ENCODE measurements at places on chromosomes 11 and 22. TPM values are rescaled to one million over a fixed set of nuclear protein-coding genes. Genes with fewer than 3 reads are reported as not detected.
A peak's percentile ranks its signal among the peaks of the same experiment; 100 is the strongest.

- H3K36me3 ChIP-seq, result no peaks in the 10 kb centered on the region
- no peaks in the 10 kb centered on the region for H3K27me3 ChIP-seq
- DNase-seq, result peak; percentile 50
- H3K4me1 ChIP-seq, result peaks cover 56% of the 10 kb centered on the region
- H3K27ac ChIP-seq, result peak overlapping the region; percentile 100
- peak overlapping the region; percentile 42 for H3K4me3 ChIP-seq
These were observed 789 bp upstream of the KDM2A start for GRCh38 chr11:67118181-67118766.

Gene HTR3A
- total RNA-seq, result not detected

Gene MAP6
- 6.4 TPM for total RNA-seq

DNA sequence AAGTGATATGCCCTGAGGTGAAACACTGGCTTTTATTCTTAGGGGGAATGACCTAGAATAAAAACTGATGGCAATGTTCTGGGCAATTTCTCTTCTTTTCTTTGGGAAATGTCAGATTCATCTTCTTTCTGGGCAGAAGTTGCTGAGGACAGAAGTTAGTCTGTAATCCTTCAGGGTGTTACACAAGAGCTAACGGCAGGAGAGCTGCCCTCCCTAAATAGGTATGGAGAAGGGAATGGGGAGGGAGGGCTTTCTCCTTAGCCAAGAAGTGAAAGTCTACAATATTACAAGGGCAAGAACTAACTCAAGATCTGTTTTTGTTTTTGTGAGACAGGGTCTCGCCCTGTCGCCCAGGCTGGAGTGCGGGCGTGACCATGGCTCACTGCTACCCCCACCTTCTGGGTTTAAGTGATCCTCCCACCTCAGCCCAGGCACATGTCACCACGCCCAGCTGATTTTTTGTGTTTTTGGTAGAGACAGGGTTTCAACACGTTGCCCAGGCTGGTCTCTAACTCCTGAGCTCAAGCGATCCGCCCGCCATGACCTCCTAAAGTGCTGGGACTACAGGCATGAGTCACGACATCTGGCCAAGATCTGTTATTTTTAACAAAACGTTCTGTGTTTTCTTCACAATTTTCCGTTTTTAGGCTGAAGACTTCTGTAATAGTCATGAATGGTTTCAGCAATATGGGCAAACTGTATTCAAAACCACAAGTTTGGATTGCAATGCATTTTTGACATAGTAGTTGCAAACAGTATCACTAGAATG, 7.2 kb downstream of the PIWIL4 start:
- H3K27me3 ChIP-seq, result no peaks in the 10 kb centered on the region
- H3K4me3 ChIP-seq, result no peak overlapping the region
- no peak for DNase-seq
- no peak overlapping the region for H3K27ac ChIP-seq
- H3K4me1 ChIP-seq, result no peaks in the 10 kb centered on the region
- H3K36me3 ChIP-seq, result no peaks in the 10 kb centered on the region

Gene CHADL
- 5.6 TPM for total RNA-seq

DNA sequence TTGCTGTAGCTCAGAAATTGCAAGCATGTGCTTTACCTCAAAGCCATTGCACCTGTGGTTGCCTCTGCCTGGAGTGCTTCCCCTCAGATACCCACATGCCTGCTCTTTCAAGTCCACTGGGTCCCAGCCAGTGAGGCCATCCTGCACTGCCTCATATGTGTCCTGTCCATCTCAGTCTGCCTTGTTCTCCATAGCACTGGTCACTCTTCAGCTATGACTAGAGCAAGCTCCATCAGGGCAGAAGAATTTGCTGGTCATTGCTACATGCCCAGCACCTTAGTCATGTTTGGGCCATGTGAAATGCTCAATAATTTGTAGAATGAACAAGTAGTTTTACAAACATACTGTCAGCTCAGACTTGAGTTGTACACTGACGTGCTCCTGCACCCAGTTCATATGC, 64.4 kb upstream of the HORMAD2 start:
- H3K4me1 ChIP-seq, result no peaks in the 10 kb centered on the region
- peaks cover 32% of the 10 kb centered on the region for H3K36me3 ChIP-seq
- H3K4me3 ChIP-seq, result no peak overlapping the region
- no peak for DNase-seq
- H3K27ac ChIP-seq, result no peak overlapping the region

GRCh38 chr22:49853981-49854831, 562 bp downstream of the ZBED4 start:
- peak; percentile 50 for DNase-seq
- peaks cover 15% of the 10 kb centered on the region for H3K27me3 ChIP-seq
- H3K36me3 ChIP-seq, result no peaks in the 10 kb centered on the region
- H3K27ac ChIP-seq, result peak overlapping the region; percentile 88
- peaks cover 39% of the 10 kb centered on the region for H3K4me1 ChIP-seq

DNA sequence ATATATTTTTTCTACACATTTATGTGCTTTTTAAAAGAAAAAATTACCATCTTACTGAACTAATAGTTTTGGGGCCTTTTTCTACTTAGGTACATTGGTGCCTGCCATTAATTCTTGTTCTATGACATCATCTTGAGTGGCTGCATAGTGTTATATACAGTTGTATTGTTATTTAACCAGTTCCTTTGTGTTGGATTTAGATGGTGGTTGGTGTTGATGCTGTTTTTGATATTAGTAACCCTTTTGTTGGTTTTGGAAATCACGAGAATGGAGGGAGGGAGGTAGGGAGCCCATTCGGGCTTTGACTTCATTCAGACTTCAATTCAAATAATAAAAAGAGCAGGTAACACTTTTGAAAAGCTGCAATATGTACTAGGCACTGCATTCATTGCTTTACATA, 15.4 kb upstream of the C11orf96 start:
- H3K36me3 ChIP-seq, result no peaks in the 10 kb centered on the region
- peak overlapping the region; percentile 90 for H3K27ac ChIP-seq
- no peaks in the 10 kb centered on the region for H3K4me1 ChIP-seq
- H3K4me3 ChIP-seq, result no peak overlapping the region
- DNase-seq, result no peak
- no peaks in the 10 kb centered on the region for H3K27me3 ChIP-seq

GRCh38 chr22:39292561-39293074, 26.8 kb downstream of the RPL3 start:
- no peaks in the 10 kb centered on the region for H3K36me3 ChIP-seq
- peak; percentile 80 for DNase-seq
- H3K4me3 ChIP-seq, result no peak overlapping the region

- no peak overlapping the region for H3K27ac ChIP-seq
- no peak for DNase-seq
- no peak overlapping the region for H3K4me3 ChIP-seq
- H3K27me3 ChIP-seq, result no peaks in the 10 kb centered on the region
- H3K4me1 ChIP-seq, result peaks cover 8% of the 10 kb centered on the region
- H3K36me3 ChIP-seq, result no peaks in the 10 kb centered on the region
These were observed 99.0 kb downstream of the UVRAG start for GRCh38 chr11:75913984-75914383.

Gene EWSR1
- 213 TPM for total RNA-seq

DNA sequence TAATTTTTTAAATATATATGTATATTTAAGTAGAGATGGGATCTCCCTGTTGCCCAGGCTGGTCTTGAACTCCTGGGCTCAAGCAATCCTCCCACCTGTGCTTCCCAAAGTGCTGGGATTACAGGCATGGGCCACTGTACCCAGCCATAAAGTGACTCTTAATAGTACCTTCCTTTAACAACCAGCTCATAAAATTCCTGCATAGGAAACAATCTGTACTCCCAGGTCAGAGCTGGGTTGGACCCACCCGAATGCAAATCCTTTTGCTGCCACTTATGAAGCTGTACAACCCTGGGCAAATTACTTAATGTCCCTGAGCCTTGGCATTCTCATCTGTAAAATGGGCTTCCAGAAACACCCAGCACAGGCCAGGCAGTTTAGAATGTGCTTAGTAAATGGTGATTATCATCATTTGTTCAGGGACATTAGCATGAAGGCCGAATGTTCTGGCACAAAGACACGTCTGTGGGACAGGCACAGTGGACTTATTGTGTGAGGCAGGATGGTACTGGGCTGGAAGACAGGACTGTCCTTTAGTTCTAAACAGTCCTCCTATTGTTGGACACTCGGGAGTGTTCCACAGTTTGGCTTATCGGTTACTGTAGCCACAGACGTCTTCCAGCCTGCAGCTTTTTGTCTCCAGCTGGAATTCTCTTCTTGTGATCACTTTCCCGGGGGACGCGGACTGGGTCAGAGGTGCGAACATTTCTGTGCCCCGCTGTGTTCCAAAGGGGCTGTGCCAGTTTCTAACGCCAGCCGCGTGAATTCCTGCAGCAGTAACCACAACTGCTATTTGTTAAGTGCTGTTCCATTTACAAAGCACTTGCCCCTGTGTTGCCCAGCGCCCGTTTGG, 6.0 kb downstream of the PDXP start:
- peak; percentile 62 for DNase-seq
- peaks cover 12% of the 10 kb centered on the region for H3K36me3 ChIP-seq
- H3K27ac ChIP-seq, result peak overlapping the region; percentile 92
- peaks cover 18% of the 10 kb centered on the region for H3K4me1 ChIP-seq
- H3K4me3 ChIP-seq, result no peak overlapping the region

DNA sequence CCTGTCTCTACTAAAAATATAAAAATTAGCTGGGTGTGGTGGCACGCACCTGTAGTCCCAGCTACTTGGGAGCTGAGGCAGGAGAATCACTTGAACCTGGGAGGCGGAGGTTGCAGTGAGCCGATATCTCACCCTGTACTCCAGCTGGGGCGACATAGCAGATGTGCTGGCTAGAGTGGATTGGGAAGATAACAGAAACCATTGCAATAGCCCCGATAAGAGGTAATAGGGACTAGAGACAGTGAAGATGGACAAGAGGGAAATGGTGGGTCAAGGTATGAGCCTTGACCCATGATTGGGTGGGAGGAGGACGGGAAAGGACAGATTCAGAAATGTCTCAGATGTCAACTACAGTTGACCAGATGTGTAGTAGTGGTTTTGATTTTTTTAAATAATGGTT, 6.1 kb downstream of the SWAP70 start:
- H3K27ac ChIP-seq, result no peak overlapping the region
- no peaks in the 10 kb centered on the region for H3K27me3 ChIP-seq
- peaks cover 3% of the 10 kb centered on the region for H3K4me1 ChIP-seq
- no peaks in the 10 kb centered on the region for H3K36me3 ChIP-seq
- H3K4me3 ChIP-seq, result no peak overlapping the region

GRCh38 chr11:8911029-8911823, at the start of gene AKIP1:
Gene AKIP1 (plus strand): TSS chr11:8911189. CDS start chr11:8911450, 261 bp downstream.
- no peaks in the 10 kb centered on the region for H3K36me3 ChIP-seq
- no peaks in the 10 kb centered on the region for H3K27me3 ChIP-seq
- peak; percentile 95 for DNase-seq
- H3K4me1 ChIP-seq, result peaks cover 26% of the 10 kb centered on the region
- H3K27ac ChIP-seq, result peak within 1 kb of the TSS; percentile 99

DNA sequence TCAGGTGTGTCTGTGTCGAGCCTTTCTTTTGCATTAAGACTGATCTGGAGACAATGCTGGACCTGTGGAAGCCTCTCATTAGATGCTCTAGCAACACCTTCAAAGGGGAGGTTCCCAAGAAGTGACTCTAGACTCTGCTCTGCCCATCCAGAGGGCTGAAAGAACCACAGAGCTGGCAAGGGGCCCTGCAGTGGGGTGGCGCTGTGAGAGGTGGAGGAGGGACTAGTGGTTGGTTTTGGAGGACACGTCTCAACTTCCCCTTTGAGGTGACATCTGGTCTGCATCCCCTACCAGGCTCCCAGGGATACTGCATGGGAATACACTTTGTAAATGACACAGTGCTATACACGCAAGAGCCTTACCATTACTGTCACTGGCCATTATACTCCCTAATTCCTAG, 34.2 kb upstream of the SYT13 start:
- H3K4me1 ChIP-seq, result no peaks in the 10 kb centered on the region
- DNase-seq, result no peak
- peaks cover 4% of the 10 kb centered on the region for H3K27me3 ChIP-seq
- H3K36me3 ChIP-seq, result no peaks in the 10 kb centered on the region
- H3K27ac ChIP-seq, result no peak overlapping the region
- no peak overlapping the region for H3K4me3 ChIP-seq

Measured in transverse colon (tissue), 4 donors.